ENCODE measurements at places on chromosomes 16 and 17. TPM values are rescaled to one million over a fixed set of nuclear protein-coding genes. Genes with fewer than 3 reads are reported as not detected.

DNA sequence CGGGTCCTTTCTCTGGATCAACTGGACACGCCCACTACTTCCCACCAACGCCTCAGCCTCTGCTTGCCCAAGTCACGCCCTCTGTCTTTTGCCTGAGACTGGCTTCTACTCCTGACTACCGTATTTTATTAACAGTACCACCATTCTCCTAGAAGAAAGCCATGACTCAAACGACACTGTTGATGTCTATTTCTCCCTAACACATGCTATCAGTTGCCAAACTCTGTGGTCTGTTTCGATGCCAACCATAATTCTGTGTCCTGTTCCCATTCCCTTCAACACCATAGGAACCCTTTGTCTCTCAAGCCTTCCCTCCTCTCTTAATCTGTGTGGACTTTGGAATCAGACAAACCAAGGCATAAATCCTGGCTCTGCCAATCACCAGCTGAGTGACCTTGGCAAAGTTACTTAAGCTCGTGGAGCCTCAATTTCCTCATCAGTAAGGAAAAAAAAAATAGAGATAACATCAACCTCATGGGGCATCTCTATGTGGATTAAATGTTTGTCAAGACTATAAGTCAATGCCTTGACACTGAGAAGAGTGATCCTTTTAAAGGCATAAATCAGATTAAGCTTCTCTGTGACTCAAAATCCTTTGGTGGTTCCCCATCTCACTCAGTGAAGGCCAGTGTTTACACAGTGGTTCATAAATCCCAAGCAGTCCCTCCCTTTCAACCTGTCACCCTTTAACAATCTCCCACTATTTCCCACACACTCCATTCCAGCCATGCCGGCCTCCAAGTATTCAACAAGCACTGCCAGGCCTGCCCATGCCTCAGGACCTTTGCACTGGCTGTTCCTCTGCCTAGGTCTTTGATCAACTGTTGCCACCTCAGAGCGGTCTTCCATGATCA is 45.6 kb downstream of the ERN1 start:
- DNase-seq: peak; percentile 73

DNA sequence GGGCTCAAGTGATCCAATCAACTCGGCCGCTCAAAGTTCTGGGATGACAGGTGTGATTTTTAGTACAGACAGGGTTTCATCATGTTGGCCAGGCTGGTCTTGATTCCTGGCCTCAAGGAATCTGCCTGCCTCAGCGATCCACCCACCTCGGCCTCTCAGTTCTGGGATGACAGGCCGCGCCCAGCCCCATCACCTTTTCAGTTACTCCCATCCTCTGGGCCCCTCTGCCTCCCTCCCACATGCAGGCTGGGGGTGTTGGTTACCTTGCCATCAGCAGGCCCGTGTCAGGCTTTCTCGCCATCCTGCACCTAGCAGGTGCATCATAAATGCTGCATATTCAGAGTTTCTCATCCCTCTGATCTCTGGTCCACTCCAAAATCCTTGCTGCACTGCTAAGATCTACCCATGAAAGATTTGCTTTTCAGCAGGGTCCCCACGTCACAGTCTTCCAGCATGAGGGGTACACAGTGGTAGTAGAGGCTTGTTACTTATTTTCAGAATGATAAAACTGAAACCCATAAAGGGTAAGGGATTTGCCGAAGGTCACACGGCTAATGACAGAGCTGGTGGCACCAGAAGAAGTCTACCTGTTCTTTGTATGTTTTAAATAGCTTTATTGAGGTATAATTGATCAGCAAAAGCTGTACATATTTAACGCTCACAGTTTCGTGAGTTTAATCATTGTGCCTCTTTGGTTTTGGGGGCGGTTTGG is 16.6 kb downstream of the PMM2 start:
- no peak for DNase-seq

DNA sequence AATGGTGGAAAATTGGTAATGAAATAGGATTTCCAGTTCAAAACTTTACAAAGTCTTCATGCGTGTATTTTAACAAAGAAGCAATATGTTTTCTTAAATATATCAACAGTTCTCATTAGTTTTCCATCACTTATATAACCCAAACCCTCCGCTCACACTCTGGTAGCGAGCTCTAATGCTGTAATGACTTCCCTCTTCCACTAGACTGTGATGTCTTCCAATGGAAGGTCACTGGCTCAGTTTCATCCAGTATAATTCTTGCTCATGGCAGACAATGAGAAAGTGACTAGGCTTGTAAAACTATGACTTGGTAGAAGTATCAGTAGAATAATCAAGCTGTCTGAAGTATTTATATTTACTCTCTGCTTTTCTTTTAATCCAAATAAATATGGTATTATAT is 32.8 kb downstream of the NETO2 start:
- DNase-seq: peak; percentile 18

The SLC6A2 gene
- total RNA-seq: not detected
